Naive thymus-derived CD4-positive, alpha-beta T cell (primary cell): ENCODE measurements at places on chromosomes 11 and 22. TPM values are rescaled to one million over a fixed set of nuclear protein-coding genes. Genes with fewer than 3 reads are reported as not detected.

SH3BP1 gene
- polyA plus RNA-seq, result 23.0 TPM

SLC22A6 gene
- not detected for polyA plus RNA-seq

SLC16A8 gene
- polyA plus RNA-seq, result not detected

RFPL3 gene
- polyA plus RNA-seq, result not detected

ZP1 gene
- polyA plus RNA-seq, result not detected

OR5A1 gene
- polyA plus RNA-seq, result not detected

E2F8 gene
- polyA plus RNA-seq, result not detected

TRPM5 gene
- not detected for polyA plus RNA-seq

PHF21B gene
- polyA plus RNA-seq, result not detected

OR51I1 gene
- polyA plus RNA-seq, result not detected

GAL3ST1 gene
- polyA plus RNA-seq, result 0.21 TPM

HBG1 gene
- not detected for polyA plus RNA-seq

PLAAT5 gene
- polyA plus RNA-seq, result not detected

ST14 gene
- 0.05 TPM for polyA plus RNA-seq

NAV2 gene
- not detected for polyA plus RNA-seq

OR52N1 gene
- polyA plus RNA-seq, result not detected

TBX10 gene
- not detected for polyA plus RNA-seq

GNAZ gene
- polyA plus RNA-seq, result not detected

PIH1D2 gene
- polyA plus RNA-seq, result not detected

IGLL1 gene
- not detected for polyA plus RNA-seq

SCGB2A2 gene
- polyA plus RNA-seq, result not detected

VSIG2 gene
- polyA plus RNA-seq, result 0.32 TPM

GAL gene
- not detected for polyA plus RNA-seq

BAIAP2L2 gene
- not detected for polyA plus RNA-seq

MMP27 gene
- polyA plus RNA-seq, result not detected

LMO2 gene
- 0.26 TPM for polyA plus RNA-seq

SERHL2 gene
- 0.28 TPM for polyA plus RNA-seq

TRIM29 gene
- polyA plus RNA-seq, result not detected

LRRC56 gene
- polyA plus RNA-seq, result 0.35 TPM

WT1 gene
- polyA plus RNA-seq, result not detected

IGSF9B gene
- 1.2 TPM for polyA plus RNA-seq

KCNQ1OT1 gene
- 0.09 TPM for polyA plus RNA-seq

SUSD2 gene
- polyA plus RNA-seq, result not detected

IL18BP gene
- 14.4 TPM for polyA plus RNA-seq
